Sigmoid colon (tissue), 7 donors: ENCODE measurements at places on chromosomes 1 and 21. TPM values are rescaled to one million over a fixed set of nuclear protein-coding genes. Genes with fewer than 3 reads are reported as not detected.

Gene CELA2A
- total RNA-seq, result not detected

- peak overlapping the region; percentile 85 for H3K27ac ChIP-seq
- no peaks in the 10 kb centered on the region for H3K27me3 ChIP-seq
- H3K36me3 ChIP-seq, result no peaks in the 10 kb centered on the region
These were observed 98.2 kb downstream of the EPHB2 start for GRCh38 chr1:22808676-22809483.

DNA sequence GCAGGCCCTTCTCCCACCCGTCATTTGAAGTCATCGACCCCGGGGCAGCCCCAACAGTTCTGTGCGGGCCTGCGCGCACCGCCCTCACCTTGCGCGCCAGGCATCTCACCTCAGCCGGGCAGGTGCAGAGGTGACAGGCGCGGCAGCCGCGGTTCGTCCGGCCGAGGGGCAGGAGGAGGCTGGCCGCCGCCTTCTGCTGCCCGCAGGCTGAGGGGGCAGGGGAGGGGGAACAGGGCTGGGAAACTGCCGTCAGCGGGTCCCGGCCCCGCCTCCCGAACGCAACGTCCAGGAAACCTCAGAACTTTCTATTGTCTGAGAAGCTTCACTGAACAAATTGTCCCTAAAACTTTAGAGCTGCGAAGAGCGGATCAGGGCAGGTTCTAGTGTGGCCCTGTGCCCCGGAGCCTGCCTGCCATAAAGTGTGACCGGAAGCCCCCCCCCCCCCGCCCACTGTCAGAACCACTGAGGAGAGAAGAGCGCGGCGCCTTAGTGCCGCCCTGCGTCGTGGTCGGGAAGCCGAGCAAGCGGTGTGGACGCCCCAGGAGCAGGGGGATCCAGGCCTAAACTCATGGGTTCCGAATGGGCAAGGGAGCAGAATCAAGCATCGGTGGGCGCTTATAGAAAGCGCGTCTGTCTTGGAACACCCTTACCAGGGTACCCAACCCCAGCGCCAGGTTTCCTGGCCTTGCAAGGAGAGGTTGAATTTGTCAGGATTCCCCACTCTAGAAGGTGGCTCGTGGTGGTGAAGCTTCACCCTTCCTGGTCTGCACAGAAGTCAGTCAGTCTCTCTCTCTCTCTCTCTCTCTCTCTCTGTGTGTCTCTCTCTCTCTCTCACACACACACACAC lies 13.3 kb upstream of the TBX15 start:
- H3K4me3 ChIP-seq, result no peak overlapping the region
- peaks cover 100% of the 10 kb centered on the region for H3K27me3 ChIP-seq
- no peak overlapping the region for H3K27ac ChIP-seq
- H3K36me3 ChIP-seq, result no peaks in the 10 kb centered on the region
- H3K4me1 ChIP-seq, result peaks cover 18% of the 10 kb centered on the region
- DNase-seq, result peak; percentile 54

DNA sequence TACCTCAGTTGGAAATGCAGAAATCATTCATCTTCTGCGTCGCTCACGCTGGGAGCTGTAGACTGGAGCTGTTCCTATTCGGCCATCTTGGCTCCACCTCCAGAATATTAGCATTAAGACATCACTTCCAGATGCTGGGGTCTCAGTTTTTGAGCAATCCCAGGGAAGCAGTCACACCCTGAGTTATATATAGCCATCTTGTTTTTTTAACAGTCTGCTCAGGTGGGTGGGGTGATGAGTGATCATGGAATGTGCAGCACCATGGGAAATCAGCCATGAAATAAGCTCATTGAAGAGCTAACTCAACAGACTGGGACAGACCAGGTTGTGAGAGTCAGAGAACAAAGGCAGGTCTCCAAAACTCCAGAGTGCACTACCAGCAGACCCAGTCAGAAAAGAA lies 27.0 kb upstream of the HMGB4 start:
- DNase-seq, result no peak
- no peaks in the 10 kb centered on the region for H3K4me1 ChIP-seq
- no peaks in the 10 kb centered on the region for H3K27me3 ChIP-seq
- H3K36me3 ChIP-seq, result no peaks in the 10 kb centered on the region
- no peak overlapping the region for H3K27ac ChIP-seq
